ENCODE measurements at places on chromosomes 13 and 19.
A peak's percentile ranks its signal among the peaks of the same experiment; 100 is the strongest.

GRCh38 chr19:47681936-47682335, 31.3 kb upstream of the EHD2 start:
- DNase-seq, result no peak

DNA sequence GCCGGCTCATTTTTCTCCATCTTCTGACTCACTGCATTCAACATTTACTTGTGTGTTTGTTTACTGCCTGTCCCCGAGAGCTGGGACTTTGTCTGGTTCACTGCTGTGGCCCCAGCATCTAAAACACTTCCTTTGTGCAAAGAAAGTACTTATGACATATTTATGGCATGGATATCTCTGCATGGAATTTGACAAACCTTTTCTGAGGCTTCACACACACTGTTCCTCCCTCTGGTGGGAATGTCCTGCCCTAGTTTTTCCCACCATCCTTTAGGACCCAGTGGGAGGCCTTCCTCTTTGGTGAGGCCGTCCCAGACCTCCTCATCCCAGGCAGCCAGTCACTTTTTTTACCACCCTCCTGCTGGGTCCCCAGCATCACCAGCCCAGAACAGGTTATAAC, 1.4 kb upstream of the SRRM5 start:
- DNase-seq, result no peak

GRCh38 chr13:28056426-28056825, 44.0 kb downstream of the FLT3 start:
- DNase-seq, result no peak

DNA sequence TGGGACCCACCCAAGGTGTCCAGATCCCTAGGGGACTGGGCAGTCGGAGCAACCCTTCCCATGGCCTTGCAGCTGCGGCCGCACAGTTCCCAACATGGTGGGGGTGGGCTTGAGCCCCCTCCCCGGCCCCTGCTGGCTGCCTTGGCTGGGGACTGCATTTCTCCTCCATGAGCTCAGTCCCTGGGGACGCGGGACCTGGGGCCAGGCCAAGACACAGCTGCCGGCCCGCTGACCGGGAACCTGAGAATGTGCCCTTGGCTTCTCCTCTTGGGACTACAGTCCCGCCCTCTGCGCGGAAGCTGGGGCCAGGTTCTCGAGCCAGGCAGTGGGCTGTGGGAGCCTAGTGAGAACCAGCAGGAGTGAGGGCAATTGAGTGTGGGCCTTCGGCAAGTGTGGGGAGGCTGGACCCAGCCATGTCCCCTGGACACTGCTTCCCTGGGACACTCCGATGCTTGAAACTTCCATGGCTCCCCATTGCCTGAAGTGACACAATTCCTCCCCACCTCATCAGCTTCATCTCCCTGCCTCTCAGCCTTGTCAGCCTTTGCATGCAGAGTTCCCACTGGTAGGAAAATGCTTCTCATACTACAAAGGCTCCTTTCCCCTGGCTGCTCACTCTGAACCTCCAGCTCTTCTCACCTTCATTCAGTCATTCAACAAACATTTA, 13.1 kb upstream of the NOTCH3 start:
- DNase-seq, result no peak

DNA sequence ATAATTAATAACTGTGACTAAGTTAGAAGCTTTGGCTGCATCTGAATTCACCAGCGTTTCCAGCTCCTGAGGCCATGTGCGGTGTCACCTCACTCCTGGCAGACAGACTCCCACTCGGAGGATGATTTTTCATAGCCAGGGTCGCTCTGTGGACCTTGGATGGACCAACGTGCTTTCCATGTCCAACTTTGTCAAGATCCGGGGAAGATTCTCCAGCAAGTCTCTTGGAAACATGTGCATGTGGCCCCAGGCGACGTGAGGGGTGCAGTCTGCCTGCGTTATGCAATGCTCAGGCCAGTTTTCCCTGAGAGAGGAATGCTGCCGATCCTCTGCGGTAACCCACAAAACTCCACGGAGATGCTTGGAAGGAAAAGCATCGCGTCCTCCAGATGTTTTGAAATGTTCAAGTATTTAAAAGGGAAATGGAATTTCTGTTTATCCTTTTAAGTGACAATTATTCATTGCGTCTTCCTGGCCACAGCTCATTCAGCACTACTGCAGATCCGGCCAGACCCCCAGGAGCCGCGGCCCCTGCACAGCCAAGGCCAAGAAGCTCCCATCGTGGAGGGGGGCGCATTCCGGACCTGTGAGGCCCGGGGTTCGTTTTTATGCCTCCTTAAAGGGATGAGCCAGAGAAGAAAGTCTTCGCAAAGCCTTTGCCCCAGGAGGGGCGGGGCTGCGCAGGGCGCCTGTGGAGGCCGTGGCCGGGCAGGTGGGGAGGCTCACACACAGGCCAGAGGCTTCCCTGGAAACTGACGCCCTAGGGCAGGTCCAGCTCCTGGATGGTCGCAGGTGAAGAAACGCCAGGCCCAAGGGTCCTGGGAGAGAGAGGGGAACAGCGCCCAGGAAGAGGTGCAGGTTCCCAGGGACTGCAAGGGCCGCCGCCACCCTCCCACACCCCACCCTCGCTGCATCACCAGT, 46.0 kb downstream of the C13orf46 start:
- no peak for DNase-seq

- no peak for DNase-seq
Observed at GRCh38 chr13:92849381-92849780, 377.2 kb upstream of the GPC6 start.

- peak; percentile 20 for DNase-seq
Observed at GRCh38 chr19:40594255-40594654, 6.9 kb upstream of the LTBP4 start.

GRCh38 chr13:51068501-51068900, 42.6 kb downstream of the C13orf42 start:
- no peak for DNase-seq

DNA sequence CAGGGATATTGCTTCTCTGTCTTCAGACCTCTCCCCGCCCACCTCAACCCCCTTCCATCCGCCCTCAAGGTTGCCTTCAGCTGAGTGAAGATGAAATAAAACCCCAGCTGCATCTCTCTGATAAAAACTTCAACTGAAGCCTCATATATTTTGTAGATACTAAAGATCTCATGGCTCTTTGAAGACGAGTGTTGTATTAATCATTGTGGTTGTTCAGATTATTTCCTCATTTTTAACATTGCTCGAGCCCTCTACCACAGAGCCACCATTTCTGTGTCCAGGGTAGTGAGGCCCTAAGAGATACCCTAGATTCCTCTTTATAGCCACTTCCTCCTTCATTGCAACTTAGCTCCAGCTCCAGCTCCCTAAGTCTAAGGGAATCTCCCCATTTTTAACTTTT, 312.8 kb upstream of the ZNF507 start:
- no peak for DNase-seq

- no peak for DNase-seq
Observed at GRCh38 chr13:35629026-35629425, 152.5 kb upstream of the MAB21L1 start.

GRCh38 chr13:76029088-76029487, 393.0 kb downstream of the LMO7 start:
- DNase-seq, result no peak

- DNase-seq, result no peak
Observed at GRCh38 chr13:39250440-39250839, 212.2 kb downstream of the NHLRC3 start.

- DNase-seq, result no peak
Observed at GRCh38 chr19:6012426-6013170, 34.7 kb upstream of the RANBP3 start.

GRCh38 chr13:74765955-74766354, 631.8 kb upstream of the KLF12 start:
- DNase-seq, result no peak

GRCh38 chr19:49543032-49543431, 15.2 kb downstream of the RCN3 start:
- no peak for DNase-seq

DNA sequence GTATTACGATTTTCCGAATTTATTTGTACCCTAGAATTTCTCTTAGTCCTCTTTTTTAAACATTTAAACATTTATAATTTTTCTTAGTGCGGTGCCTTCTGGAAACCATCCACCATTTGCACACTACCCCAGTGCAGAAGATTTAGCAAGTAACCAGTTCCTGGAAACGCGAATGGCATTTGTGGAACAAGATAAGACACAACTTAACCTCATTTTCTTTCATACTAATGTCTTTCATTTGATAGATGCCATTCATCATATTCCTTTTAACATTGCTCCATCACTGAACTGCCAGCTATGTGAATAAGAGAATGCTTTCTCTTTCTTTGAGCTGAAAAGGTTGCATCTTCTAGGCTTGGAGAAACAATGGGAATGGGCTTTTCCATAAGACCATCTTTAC, 6.8 kb downstream of the FRY start:
- DNase-seq, result no peak

DNA sequence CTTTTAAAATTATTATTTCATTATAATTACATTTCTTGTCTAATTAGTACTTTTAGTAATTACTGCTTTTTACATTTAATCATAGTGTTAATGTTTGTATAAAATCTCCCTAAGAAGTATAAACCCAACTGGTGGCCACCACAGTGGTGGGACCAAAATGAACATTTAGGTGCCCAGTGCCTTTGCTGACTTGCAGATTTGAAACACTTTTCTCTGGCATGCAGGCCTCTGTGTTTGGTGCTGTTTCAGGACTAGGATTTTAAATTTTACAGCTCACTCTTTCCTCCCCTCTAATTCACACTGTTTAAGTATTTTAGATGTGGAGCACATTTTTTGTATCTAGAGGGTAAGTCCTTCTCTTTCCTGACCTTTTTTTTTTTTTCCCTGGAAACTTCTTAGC, 17.5 kb downstream of the UBAC2 start:
- DNase-seq, result no peak

GRCh38 chr13:50228527-50228926, 213.3 kb downstream of the KCNRG start:
- no peak for DNase-seq

- DNase-seq, result peak; percentile 50
Observed at GRCh38 chr19:3335431-3336350, 30.7 kb upstream of the NFIC start.

GRCh38 chr13:25132751-25133390, 36.9 kb downstream of the PABPC3 start:
- DNase-seq, result no peak

- no peak for DNase-seq
Observed at GRCh38 chr13:83048419-83048818, 833.9 kb downstream of the SLITRK1 start.

- no peak for DNase-seq
Observed at GRCh38 chr13:106942563-106942962, 374.6 kb upstream of the ARGLU1 start.

- no peak for DNase-seq
Observed at GRCh38 chr13:113342820-113343691, 20.9 kb downstream of the GRTP1 start.

- no peak for DNase-seq
Observed at GRCh38 chr13:110411688-110412059, 104.6 kb downstream of the COL4A2 start.

DNA sequence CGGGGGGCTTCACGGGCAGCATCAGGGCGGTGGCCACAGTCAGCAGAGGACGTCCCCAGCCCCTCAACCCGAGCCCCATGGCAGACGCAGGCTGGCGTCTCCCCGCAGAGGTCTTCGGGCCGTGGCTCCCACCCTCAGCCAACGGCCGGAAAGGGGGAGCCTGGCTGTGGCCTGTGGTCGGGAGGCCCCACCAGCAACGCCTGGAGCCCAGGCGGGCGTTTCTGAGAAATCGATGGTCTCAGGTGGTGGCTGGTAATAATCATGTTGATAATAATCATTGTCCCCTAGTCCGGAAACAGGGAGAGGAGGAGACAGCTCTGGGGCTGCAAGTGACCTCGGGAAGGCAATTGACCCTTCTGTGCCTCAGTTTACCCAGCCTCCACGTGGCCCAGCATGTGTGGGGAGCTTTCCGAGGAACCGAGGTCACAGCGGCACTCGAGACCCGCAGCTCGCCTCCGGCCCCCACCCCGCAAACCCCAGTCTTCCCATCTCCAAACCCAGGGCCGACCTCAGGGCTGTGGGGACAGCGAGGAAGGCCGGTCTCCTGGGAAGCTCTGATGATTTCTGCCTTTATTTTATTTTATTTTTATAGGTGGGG, at the start of gene PRSS57:
Gene PRSS57, minus strand, starts transcription at position 101 of the 598 bp plus-strand sequence. Its CDS starts 22 bp downstream, at position 79.
- DNase-seq, result no peak

GRCh38 chr19:53549340-53549739, 11.4 kb downstream of the ZNF331 start:
- no peak for DNase-seq

DNA sequence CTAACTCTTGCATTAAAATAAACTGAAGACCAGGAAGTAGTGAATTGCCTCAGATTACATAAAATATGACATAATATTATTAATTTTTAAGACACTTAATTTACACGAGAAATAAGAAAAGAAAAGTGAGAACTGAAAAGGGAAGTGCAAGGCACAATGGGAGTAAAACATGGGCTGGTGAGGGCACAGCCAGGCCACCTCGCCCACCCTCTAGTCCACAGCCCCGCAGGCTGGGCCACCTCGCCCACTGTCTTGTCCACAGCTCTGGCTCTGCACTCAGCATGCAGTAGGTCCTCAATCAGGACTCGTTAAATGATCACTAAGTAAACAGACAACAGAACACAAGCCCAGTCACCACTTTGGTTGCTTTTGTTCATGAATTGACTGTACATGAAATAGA, 67.8 kb upstream of the ARHGEF7 start:
- DNase-seq, result no peak
